ENCODE measurements at places on chromosomes 2 and 18.

DNA sequence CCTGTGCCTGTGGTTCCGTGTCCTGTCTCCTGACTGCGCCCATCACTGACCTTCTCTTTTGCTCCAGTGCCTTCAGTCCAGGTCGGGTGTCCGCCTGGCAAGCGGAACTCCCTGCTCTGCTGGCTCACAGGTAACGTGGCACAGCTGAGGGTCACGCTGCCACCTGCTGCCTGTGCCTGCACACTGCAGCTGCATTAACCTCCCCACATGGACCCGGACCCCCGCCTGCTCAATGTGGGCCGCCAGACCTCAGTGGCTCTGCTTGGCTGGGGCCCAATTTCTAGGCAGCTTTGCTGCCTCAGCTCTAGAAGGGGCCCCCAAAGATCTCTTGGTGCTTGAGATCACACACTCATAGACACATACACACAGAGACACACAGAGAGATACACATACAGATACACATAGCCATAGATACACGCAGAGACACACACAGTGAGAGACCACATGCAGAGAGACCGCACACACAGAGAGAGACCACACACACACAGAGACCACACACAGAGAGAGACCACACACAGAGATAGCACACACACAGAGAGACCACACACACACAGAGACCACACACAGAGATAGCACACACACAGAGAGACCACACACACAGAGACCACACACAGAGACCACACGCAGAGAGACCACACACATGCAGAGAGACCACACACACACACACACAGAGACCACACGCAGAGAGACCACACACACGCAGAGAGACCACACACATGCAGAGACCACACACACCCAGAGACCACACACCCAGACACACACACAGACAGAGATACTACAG lies 14.9 kb upstream of the CNNM3 start:
- DNase-seq, result peak; percentile 40

DNA sequence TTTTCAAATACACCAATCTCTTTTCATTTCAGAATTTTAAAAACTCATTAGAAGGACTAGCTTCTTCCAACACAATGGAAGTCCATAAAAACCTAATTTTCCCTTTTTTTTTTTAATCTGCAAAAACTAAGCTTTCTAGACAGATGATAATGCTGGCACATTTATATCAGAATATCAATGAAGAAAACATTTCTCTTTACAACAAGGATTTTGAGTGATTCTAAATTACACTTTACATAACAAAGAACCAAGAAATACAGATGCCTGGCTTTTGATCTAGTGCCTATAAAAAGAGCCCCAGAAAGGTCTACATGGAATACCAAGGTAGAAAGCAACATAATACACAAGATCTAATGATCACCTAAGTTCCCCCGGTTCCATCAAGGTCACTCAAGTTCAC lies 108.0 kb downstream of the AFF3 start:
- DNase-seq, result no peak

DNA sequence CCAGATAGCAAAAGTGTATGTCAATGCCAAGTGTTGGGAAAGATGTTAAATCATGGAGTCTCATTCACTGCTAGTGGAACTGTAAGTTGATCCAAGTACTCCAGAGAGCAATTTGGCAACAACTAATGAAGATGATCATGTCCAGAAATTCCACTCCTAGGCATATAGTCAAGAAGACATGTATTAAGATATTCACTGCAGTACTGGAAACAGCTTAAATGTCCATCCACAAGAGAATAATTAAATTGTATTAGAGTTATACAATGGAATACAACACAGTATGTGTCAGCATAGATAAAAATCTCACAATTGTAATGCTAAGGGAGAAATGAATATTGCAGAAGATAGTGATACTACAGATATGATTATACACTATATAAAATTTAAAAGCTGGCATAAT lies 15.2 kb upstream of the LBH start:
- DNase-seq, result no peak

GRCh38 chr18:31546476-31546875 lies 45.2 kb upstream of the TTR start:
- DNase-seq, result no peak

DNA sequence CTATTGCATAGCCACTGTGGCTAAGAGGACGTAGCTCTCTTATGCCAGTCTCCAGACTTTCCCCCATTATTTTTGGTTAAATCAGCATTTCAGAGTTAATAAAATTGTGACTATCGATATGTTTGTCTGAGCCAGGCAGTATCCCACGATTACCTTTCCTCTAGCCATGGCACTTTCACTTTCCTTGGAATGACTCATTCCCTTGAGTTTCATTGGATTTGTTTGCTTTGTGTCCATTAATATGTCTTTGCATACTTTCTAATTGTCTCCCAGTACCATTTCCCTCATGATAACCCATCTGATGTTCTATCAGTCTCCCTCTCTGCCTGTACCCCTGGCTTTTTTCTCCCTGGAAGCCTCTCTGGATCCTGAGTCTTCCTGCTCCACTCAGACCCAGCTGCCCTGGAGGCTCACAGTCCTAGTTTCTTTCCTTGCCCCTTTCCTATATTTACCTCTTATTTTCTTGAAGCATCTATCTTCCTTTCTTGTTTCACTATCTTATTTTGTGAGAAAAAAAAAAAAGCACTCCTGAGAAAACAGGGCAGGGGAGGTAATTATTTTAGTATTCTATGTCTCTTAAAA lies 126.1 kb downstream of the MTX2 start:
- no peak for DNase-seq

DNA sequence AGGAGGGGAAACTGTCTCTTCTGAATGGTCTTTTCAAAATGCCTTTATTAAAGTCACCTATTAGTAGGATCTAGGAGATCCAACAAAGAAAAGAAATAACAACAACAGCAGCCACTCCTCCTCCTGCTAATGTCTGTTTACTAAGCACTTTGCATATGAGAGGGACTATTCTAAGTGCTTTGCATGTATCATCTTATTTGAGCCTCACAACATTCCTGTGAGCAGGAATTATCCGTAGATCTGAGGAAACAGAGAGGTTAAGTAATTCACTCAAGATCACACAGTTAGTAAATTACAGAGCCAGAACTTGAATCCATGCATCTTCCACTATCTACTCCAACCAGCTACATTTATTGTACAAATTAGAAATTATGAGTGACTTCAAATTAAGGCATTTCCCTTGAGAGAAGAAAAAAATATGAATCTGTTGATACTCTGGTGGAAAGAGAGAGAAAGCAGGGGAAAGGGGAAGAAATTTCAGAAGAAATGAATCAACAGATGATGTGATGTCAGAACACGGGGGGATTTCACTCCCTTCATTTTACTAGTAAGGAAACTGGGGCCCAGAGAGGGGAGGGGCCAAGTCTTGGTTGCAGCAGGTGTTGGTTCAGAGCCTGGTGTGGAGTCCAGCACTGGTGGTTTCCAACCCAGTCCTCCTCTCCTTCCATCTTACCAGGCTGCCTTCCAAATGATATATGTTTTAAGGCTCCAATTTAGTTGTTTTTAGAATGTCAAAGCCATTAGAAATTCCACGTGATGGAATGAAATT lies 49.7 kb downstream of the TSN start:
- DNase-seq, result no peak

- no peak for DNase-seq
Observed at GRCh38 chr2:127829845-127830246, 18.9 kb upstream of the WDR33 start.

- DNase-seq, result no peak
Observed at GRCh38 chr2:139296672-139297209, 516.6 kb upstream of the NXPH2 start.

GRCh38 chr2:54206596-54206995 lies 49.4 kb downstream of the TSPYL6 start:
- DNase-seq, result peak; percentile 68

DNA sequence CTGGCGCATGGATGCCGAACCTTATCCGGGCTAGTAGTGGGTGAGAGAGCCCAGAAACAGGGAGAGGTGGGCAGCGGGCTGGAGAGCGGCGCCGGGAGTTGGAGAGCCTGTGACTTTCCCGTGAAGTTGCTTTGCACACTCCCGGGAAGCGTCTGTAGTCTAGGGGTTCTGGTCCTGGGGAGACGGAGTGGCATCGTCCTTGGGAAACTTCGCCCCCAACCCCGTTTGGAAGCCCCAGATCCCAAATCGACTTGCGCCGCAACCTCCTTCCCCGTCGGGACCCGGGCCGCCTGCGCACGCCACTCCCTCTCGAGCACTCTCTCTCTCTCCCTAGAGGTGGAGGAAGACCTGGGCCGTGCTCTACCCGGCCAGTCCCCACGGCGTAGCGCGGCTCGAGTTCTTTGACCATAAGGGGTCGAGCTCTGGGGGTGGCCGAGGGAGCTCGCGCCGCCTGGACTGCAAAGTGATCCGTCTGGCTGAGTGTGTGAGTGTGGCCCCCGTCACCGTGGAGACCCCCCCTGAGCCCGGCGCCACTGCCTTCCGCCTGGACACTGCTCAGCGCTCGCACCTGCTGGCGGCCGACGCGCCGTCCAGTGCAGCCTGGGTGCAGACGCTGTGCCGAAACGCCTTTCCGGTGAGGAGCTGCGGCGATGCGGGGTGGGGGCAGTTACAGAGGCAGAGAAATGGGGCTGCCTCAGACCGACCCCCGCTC lies 456 bp downstream of the DOK1 start:
- no peak for DNase-seq

GRCh38 chr18:5895299-5895875 lies at the start of gene TMEM200C:
TMEM200C (minus strand) TSS chr18:5895522; CDS start chr18:5892063, 3,459 bp downstream.
- no peak for DNase-seq

DNA sequence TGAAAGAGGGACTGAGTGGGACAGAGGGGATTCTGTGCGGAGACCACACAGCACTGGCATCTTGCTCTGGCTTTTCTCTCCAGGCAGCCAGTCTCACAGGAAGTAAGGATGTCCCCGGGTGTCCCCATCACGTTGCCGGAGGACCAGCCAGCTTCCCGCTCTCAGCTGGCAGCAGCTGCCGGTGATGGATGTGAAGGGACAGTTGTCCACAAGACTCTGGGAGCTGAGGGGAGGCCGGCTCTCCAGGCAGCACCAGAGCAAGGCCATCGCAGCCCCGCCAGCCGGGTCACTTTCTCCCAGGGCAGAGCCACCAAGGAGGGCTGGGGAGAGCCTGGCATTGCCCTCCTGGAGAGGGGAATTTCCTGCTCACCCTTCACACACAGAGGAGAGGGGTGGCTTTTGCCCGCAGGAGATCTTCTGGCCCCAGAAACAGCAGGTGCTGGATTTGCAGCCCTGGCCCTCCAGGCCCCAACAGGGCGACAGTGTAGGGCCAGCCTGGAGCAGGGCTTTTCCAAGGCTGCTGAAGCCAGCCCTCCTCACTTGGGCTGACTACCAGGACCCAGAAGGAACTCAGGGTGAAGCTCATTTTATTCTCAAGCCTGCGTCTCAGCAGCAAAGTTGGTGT lies 24.0 kb upstream of the B3GNT7 start:
- DNase-seq, result no peak

DNA sequence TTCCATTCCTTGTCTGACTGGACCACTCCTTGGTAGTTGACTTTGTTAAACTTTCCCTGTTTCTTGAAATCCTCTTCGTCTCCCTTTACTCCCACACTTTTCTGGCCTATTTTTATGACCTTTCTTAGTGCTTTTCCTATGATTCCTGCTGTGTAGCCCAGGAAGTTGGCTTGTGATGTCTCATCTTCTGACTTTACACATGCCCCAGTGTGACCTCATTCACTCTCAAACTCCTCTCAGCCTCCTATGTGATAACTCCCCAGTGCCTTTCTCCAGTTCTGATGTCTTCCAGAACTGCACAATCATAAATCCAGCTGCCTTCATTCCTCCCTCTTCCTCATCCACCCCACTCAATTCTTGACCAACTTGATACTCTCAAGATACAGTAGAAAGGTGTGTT lies 407.6 kb downstream of the TGIF1 start:
- no peak for DNase-seq

Data from NCI-H1694 (cell line).